ENCODE measurements at places on chromosomes 1 and 21.

DNA sequence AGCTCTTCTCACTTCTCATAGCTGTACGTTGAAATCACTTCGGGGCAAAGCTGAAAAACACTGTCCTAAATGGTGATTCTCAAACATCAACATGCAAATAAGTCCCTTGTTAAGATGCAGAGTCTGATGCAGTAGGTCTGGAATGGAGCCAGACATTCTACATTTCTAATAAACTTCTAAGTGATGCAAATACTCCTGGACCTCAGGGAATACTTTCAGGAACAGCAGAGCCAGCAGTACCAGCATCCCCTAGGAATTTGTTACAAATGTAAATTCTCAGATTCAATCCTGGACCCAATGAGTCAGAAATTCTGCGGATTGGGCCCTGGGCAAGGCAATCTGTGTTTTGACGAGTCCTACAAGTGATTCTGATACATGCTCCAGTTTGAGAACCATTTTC, 152.3 kb downstream of the PCNX2 start:
- DNase-seq: no peak

DNA sequence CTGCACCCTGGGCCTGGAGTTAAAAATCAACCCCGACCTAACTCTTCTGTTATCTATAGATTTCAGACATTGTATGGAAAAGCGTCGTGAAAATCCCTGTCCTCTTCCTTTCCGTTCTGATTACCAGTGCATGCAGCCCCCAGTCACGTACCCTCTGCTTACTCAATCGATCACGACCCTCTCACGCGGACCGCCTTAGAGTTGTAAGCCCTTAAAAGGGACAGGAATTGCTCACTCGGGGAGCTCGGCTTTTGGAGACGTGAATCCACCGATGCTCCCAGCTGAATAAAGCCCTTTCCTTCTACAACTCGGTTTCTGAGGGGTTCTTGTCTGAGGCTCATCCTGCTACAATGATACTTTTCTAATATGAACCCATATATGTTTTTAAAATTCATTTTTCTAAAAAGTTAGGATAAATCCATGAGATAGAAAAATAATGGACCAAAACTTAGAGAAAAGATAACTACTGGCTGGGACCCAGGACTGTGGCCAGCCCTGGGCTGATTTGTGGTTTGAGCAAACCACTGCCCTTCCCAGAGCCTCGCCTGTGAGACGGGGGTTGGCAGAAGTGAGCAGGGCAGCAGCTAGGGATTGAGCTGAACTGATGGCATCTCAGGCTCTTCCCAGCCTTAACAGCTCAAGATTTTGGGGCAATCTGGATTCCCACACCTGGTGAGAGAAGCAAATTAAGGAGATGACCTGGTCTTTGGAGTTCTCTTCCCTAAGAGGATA, 5.0 kb downstream of the UQCRHL start:
- DNase-seq: no peak

- no peak for DNase-seq
These were observed 39.5 kb upstream of the SGIP1 start for GRCh38 chr1:66494482-66494881.

- DNase-seq: no peak
These were observed 26.3 kb downstream of the JAK1 start for GRCh38 chr1:64940025-64940424.

DNA sequence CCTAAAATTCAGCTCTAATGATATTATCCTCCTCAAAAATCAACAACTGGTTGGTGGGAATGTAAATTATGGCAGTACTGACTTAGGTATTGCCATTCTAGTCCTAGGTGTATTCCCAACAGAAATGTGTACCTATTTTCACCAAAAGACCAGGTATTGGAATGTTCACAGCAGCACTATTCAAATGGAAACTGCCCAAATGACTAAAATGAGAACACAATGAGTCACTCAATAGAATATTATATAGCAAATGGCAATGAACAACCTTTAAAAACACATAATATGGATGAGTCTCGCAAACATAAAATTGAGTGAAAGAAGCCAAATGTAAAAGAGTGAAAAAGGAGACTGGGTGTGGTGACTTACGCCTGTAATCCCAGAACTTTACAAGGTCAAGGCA, 44.9 kb downstream of the GADD45A start:
- DNase-seq: no peak

GRCh38 chr1:99855914-99856450, 5.8 kb downstream of the AGL start:
- DNase-seq: no peak

- no peak for DNase-seq
These were observed 20.1 kb upstream of the CLCA1 start for GRCh38 chr1:86448670-86449069.

GRCh38 chr1:2061065-2061778, 11.0 kb downstream of the PRKCZ start:
- no peak for DNase-seq

- no peak for DNase-seq
These were observed 330.6 kb downstream of the RPS6KC1 start for GRCh38 chr1:213381572-213382084.

- no peak for DNase-seq
These were observed 3.0 kb upstream of the AHCTF1 start for GRCh38 chr1:246934765-246935164.

GRCh38 chr1:200520735-200521134, 99.8 kb downstream of the KIF14 start:
- no peak for DNase-seq

DNA sequence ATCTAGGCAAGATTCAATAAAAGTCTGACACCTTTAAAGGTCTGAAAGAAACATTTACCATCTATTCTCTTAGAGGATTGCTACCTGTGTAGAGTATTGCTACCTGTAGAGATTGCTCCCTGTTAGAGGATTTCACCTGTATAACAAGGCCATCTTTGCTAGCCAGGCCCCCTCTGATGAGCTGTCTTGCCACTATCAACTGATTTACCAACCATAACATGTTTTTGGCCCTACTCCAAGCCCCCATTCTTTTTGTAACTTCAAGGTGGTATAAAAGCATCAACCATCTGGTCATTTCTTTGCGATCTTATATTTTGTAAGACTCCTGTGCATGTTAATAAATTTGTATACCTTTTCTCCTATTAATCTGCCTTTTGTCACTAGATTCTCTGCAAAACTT, 424.7 kb upstream of the CAMK1G start:
- DNase-seq: no peak

DNA sequence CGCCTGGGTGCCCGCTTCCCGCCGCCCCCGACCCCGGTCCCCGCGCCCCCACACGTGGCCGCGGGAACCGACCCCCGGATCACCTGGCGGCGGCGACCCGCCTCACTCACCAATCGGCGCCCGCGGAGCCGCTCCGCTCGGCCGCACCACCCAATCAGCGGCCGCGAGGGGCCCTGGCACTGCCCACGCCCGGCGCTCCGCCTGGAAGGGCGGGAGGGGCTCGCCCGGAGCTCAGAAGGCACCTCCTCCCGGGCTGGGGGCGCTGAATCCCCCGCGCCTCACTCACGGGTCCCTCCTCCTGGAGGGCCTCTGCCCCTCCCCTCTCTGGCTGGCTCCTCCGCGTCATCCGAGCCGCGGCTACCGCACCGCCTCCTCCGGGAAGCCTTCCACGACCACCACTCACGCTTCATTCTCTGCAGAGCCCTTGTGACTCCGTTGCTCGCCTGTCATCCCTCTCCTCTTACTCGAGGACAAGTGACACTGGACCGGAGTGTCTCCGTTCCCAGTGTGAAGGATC, 374 bp downstream of the SH2D5 start:
- DNase-seq: no peak

- no peak for DNase-seq
These were observed 268.4 kb downstream of the PRDM2 start for GRCh38 chr1:13968361-13968760.

DNA sequence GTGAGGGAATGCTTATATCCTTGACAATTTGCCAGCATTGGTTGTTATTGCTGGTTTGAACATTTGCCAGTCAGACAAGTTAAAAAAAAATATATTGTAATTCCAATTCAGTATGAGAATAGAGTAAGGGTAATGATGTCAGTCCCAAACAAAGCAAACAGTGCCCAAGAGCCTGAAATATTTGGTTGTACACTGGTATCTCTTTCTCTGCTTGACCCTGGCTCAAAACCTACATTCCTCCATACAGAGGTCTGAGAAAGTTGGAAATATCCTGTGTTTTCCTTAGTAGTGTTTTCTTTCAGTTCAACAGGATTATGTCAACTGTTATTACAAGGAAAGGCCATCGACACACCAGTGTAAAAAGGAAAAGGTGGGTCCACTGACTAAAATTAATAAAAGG, 145.6 kb downstream of the MRPL39 start:
- DNase-seq: no peak

- DNase-seq: no peak
These were observed 306 bp upstream of the SH3D21 start for GRCh38 chr1:36305915-36306209.

GRCh38 chr1:224069138-224069537, 44.8 kb upstream of the FBXO28 start:
- no peak for DNase-seq

GRCh38 chr1:151981178-151981525, 12.5 kb downstream of the S100A10 start:
- DNase-seq: no peak

GRCh38 chr1:245512980-245513578, 358.3 kb downstream of the KIF26B start:
- DNase-seq: no peak

GRCh38 chr1:7468248-7468647, 302.8 kb upstream of the VAMP3 start:
- no peak for DNase-seq

DNA sequence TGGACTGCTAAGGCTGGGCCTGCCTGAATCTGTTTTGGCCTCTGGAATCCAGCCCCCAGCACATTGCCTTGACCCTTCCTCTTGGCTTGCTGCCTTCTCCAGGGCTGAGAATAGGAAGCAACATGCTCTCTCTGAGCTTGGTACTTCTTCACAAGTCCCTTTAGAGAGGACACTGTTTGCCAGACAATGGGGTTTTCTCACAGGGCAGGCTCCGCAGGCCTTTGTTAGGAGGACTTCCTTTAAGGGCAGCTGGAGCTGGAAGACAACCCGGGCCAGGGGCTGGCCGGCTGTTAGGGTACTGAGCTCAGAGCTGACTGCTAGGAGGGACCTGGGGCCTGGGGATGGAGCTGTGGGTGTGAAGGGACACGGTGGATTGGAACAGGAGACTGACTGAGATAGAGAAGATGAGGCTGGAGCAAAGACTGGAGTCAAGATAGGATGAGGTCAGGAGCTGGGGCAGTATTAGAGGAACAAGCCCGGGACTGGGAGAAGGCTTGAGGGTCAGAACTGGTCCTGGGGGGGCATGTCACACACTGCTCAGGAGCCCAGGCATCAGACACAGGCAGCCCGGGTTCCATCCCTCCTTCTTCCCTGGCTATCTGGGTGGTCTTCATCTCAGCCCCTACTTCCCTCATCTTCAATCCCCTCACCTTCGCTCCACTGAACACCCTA, 5.4 kb upstream of the ALPL start:
- DNase-seq: no peak

- no peak for DNase-seq
These were observed 51.2 kb downstream of the DIPK1A start for GRCh38 chr1:92910081-92910480.

GRCh38 chr1:183989078-183989577, 48.4 kb downstream of the COLGALT2 start:
- peak; percentile 66 for DNase-seq

DNA sequence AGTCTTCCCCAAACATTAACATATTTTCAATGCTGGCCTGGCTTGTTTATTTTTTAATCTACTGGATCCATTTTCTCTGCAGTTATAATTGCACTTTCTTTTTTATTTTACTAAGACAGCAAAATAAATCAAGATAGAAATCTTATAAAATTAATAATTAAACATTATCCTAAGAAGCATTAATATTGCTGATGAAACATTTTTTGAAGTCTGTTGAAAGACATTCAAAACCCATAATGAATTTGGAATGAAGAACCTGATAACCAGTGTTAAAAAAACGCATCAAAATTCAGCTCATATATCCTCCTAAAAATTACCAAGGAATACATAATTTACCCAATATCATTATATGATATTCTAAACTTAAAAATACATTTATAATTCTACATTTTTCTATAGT, 675.7 kb upstream of the PRMT6 start:
- no peak for DNase-seq

GRCh38 chr1:25677193-25677773, 60.7 kb downstream of the MAN1C1 start:
- DNase-seq: no peak

GRCh38 chr1:233109096-233109495, 158.7 kb downstream of the NTPCR start:
- DNase-seq: no peak

- no peak for DNase-seq
These were observed 18.4 kb downstream of the TTC34 start for GRCh38 chr1:2783069-2783434.

GRCh38 chr1:232170909-232171308, 459.0 kb downstream of the SIPA1L2 start:
- no peak for DNase-seq

GRCh38 chr1:22854688-22855565, 117.7 kb downstream of the LACTBL1 start:
- DNase-seq: peak; percentile 59

DNA sequence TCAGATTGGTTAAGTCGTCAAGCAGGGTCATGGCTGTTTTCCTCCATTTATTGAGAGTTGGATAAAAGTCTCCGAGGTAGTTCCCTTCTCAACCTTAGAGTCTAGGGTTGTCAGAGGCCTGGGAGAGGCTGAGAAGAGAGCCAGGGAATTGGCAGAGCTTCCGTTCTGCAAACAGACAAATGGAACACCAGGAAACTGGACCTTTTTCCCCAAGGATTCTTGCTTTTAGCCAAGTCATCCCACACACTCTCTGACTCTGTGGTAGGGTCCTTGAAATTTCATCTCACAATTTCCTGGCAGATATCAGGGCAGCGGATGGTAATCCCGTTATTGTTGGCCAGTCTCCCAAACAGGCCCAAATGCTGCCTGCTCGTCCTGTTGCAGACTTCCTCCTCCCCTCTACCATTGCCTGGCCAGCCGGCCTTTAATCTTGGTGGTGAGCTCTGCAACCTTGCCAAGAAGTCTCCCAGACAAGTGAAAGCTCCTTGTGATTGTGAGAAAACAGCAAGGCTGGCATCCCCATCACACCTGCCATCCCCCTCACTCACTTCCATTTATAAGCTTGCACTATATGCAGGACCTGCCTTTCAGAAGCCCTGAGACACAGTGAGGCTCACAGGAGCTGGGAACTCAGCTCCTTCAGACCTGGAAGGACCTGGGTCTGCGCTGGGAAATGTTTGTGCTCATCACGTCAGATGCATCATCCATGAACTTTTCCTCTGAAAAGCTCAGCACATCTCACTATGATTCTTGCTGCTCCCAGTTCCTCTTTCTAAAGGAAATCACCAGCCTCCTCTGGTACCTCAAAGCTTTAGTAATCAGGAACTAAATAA, 13.7 kb upstream of the SRP9 start:
- DNase-seq: no peak

GRCh38 chr1:117173006-117173405, 37.7 kb downstream of the VTCN1 start:
- DNase-seq: no peak

- no peak for DNase-seq
These were observed 25.5 kb downstream of the B3GALT5 start for GRCh38 chr21:39638281-39638680.

- peak; percentile 59 for DNase-seq
These were observed 11.4 kb downstream of the SLC45A3 start for GRCh38 chr1:205668951-205669340.

- peak; percentile 69 for DNase-seq
These were observed at the start of the genes CPTP and INTS11 for GRCh38 chr1:1324524-1325287. Gene CPTP, plus strand, starts transcription at chr1:1324802. Its CDS starts 2,109 bp downstream, at chr1:1326911. Gene INTS11, minus strand, starts transcription at chr1:1324660. Its CDS starts 52 bp downstream, at chr1:1324608.

- no peak for DNase-seq
These were observed 686 bp downstream of the MIIP start for GRCh38 chr1:12019858-12020509.

- no peak for DNase-seq
These were observed 5.3 kb downstream of the CLCA2 start for GRCh38 chr1:86429122-86429725.
